ENCODE measurements at places on chromosomes 12 and 14.
A peak's percentile ranks its signal among the peaks of the same experiment; 100 is the strongest.

DNA sequence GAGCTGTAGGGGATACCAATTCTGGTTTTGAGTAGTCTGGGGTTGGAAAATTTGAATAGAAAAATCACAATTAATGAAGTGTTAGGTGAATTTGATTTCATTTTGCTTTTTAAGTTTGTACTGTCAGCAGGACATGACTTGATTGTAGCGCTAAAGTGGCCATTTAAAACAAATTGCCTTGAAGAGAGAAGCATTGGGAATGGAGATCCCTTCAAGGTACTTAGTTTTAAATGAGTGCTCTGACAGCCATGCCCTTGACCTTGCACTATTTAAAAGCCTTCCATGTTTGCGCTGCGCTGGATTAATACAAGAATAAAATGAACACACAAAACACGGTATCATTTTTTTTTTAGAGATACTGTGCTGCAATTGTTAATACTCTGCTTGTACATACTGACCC lies 345.9 kb downstream of the NAV3 start:
- DNase-seq, result no peak

GRCh38 chr12:97875064-97875463 lies 412.5 kb downstream of the RMST start:
- DNase-seq, result no peak

- no peak for DNase-seq
Observed at GRCh38 chr12:19978193-19978592, 390.1 kb upstream of the PDE3A start.

- no peak for DNase-seq
Observed at GRCh38 chr14:40576880-40577478, 1029.7 kb upstream of the LRFN5 start.

DNA sequence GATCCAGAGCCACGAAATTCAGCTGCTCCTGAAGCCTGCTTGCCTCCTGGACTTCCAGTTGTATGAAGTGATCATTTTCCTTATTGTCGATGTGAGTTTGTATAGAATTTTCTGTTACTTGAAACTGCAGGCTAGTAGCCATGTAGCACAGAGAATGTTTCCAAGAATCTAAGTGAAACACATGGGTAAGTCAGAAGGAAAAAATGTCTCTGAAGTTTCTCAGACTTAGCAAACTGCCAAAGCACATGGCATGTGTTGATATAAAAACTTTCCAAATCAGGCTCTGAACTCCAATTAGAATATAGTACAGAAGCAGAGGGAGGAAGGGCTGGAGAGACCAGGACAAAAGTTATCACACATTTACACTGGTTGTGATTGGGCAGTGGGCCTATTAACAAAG lies 9.8 kb upstream of the PCNX1 start:
- no peak for DNase-seq

- DNase-seq, result no peak
Observed at GRCh38 chr12:87274594-87275245, 754.5 kb downstream of the C12orf50 start.

DNA sequence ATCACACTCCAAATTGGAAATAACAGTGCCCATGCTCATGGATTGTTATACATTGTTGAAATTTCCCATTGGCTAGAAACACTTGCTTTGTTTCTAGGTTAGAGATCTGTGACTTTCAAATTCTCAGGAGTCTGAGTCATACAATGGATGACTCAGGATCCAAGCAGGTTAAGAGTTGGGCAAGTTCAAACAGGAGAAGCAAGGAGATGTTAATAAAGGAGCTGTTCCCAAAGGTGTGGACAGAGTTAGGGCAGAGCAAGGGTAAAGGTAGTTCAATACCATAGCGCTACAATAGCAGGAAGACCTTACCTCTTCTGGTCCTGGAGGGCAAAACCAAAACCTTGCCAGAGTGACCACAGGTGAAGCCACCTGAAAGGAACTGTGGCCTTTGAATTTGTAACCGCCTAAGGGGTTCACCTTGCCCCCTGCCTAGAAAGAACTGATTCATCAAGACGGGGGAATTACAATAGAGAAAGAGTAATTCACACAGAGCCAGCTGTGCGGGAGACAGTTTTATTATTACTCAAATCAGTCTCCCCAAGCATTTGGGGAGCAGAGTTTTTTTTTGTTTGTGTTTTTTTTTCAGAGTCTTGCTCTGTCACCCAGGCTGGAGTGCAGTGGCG lies 4.2 kb upstream of the AMN1 start:
- no peak for DNase-seq

DNA sequence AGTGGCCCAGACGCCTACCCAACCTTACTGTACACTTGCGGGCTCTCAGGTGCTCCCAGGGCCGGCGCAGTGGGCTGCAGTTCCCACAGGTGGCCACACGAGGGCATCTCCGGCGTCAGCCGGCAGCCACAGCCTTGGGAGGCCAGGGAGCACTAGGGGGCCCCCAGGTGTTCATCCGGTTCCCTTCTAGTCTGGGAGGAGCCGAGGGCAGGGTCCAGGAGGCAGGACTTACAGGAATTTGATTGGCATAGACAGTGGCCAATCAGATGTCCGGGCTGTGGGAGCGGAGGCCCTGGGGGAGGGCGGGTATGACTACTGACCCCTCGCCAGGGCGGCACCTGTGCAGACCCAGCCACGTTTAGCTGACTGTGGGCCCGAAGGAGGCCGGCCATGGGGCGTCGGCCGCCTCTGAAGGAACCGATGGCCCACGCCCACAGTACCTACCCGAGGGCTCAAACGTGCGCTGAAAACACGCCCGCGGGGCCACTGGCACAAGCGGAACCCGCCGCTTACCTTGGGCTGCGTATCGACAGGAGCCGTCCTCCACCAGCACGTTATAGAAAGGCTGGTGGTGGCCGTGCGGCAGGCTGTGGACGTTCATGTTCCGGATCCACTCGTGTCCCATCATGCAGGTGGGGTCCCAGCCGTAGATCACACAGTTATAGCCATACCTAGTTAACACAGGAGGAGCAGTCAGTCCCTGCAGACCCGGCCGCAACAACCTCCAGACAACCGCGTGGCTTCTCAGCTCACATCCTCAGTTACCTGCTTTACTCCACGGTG lies 34.8 kb downstream of the FBXO21 start:
- peak; percentile 55 for DNase-seq

- no peak for DNase-seq
Observed at GRCh38 chr14:49106741-49107667, 479.2 kb downstream of the RPS29 start.

GRCh38 chr14:55545779-55546178 lies 34.2 kb upstream of the KTN1 start:
- no peak for DNase-seq

DNA sequence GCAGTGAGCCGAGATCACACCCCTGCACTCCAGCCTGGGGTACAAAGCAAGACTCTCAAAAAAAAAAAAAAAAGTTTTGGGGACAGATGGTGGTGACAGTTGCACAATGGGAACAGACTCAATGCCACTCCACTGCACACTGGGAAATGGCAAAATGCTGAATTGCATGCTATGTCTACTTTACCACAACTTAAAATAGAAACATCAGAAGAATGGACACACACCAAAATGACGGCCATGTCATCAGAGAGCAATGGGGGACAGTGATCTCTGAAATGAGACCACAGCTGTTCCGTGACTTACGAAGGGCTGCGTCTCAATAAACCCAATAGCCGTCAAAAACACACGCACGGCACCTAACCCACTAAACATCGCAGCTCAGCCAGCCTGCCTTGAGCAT lies 13.7 kb downstream of the DDX54 start:
- DNase-seq, result no peak

GRCh38 chr12:129211862-129212630 lies 358.8 kb downstream of the GLT1D1 start:
- no peak for DNase-seq

- no peak for DNase-seq
Observed at GRCh38 chr12:46300910-46301309, 32.1 kb upstream of the SLC38A1 start.

DNA sequence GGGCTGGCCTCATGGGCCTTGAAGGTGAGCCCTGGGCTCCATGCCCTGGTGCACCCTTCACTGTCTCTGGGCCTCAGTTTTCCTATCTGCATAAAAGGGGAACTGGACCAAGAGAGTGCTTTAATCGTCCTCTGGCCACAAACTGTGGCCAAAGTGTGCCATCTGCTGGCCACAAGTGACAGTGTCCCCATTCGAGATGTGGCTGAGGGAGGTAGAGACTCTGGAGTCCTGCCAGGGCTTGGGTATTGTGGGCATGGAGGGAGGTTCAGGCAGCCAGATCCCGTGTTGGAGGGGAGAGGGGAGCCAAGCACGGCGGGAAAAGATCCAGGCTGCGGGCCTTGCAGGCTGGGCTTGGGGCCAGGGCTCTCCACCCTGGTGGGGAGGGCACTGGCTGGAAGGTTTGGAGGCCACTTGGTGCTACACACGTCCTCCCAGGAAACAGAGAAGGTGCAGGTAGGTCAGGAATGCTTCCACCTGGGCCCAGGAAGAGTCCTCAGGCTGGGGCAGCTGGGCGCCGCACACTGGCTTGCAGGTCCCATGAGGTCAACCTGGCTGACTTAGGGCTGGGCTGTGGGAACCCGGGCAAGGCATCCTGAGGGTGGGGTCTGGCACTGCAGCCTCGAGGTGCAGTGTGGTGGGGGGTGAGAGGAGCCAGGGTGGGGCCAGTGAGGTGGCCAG lies 7.3 kb upstream of the KIF26A start:
- no peak for DNase-seq

- DNase-seq, result no peak
Observed at GRCh38 chr12:43079476-43079875, 472.5 kb downstream of the ADAMTS20 start.

DNA sequence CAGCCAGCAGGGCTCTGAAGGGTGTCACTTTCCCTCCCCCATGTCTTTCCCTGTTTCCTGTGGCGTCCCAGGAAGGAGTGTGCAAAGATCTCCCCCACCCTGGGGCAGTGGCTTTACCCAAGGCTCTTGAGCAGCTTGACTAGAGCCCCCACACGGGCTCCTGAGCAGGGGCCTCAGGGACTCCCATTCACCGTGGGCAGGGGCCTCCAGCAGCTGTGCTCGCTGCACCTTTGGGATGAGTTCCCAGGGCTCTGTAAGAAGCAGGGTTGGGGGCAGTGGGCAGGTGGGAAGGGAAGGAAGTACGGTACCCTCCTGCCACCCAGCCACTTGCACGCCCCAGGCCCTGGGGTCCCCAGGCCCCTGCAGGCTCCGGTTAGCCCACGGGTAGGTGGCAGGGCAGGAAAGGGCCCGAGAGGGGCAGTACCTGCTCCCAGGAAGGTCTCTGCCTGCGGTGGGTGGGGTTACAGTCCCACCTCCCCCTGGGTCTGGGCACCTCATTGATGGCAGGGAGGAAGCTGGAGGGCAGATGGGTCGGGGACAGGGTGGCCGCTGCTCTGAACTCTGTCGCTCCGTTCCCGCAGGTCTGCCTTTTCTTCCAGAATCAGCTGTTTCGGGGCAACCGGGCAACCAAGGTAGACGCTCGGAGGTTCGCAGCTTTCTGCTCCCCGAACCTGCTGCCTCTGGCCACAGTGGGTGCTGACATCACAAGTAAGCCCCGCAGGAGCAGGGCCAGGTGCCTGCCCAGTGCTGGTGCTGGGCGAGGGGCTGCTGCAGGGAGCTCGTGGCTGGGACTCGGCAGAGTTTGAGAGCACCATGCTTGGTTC lies 13.0 kb downstream of the ASPG start:
- DNase-seq, result no peak

DNA sequence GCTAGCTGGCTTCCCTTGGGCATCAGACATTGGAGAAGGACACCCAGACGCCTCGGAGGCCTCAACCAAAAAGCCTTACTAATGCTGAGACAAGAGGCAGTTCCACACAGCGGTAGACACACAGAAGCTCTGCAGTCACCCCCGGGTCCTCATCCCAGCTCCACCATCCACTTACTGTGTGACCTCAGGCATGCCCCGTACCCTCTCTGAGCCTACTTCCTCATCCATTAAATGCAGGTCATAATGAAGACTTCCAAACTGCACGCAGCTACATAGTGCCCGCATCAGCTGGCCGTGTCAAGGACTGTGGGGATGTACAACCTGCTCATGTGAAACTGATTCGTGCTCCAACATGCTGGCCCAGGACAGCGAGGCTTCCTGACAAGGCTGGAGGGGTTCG lies 72.3 kb downstream of the KDM2B start:
- no peak for DNase-seq

- no peak for DNase-seq
Observed at GRCh38 chr12:48001505-48002413, 2.5 kb downstream of the COL2A1 start.

All from stimulated activated CD8-positive, alpha-beta memory T cell treated with anti-CD3 and anti-CD28 coated beads, Interleukin-4, amount 100 ng/mL, for 4 hours (primary cell).